ENCODE measurements at places on chromosomes 11 and 22. TPM values are rescaled to one million over a fixed set of nuclear protein-coding genes. Genes with fewer than 3 reads are reported as not detected.

Gene HPX
- total RNA-seq: 2.1 TPM

GRCh38 chr22:23564276-23564675 is 15.8 kb downstream of the IGLL1 start:
- peaks cover 11% of the 10 kb centered on the region for H3K27me3 ChIP-seq
- no peak overlapping the region for H3K4me3 ChIP-seq
- no peak for DNase-seq
- H3K36me3 ChIP-seq: no peaks in the 10 kb centered on the region
- no peaks in the 10 kb centered on the region for H3K4me1 ChIP-seq

DNA sequence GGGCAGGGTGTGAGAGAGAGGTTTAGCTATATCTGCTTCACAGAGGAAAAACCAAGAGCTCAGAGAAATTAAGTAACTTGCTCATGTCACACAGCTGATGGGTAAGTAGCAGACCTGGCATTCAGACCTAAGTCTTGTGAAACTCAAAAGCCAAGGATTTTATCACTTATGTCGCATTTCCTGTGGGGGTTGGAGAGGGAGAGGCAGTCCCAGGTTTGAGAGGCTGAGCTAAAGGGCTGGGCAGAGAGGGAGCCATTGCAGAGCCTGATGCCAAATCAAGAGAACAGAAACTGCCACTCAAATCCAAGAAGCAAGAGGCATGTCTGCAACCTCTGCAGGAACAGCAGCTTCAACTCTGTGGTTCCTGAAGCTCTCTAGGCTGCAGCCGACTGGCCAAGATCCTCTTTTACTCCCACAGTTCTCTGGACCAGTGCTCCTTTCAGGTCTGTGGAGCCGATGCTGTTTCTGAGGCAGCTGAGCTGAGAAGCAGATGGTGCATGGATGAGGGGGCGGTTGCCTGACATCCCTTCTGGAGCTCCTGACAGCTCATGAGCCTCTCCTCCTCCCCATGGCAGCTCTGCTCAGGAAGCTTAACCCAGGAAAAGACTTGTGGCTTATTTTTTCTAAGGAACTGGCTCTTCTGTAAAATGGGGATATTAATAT is 47.6 kb upstream of the NAV2 start:
- H3K27me3 ChIP-seq: no peaks in the 10 kb centered on the region
- H3K36me3 ChIP-seq: no peaks in the 10 kb centered on the region
- DNase-seq: no peak
- H3K4me3 ChIP-seq: no peak overlapping the region

Gene CBLIF
- not detected for total RNA-seq

Gene OR52H1
- total RNA-seq: 0.19 TPM

Gene BBOX1
- not detected for total RNA-seq

GRCh38 chr11:128318856-128319474 is 268.4 kb downstream of the ETS1 start:
- peak; percentile 93 for DNase-seq
- peak overlapping the region; percentile 70 for H3K27ac ChIP-seq
- H3K27me3 ChIP-seq: no peaks in the 10 kb centered on the region
- no peak overlapping the region for H3K4me3 ChIP-seq
- no peaks in the 10 kb centered on the region for H3K36me3 ChIP-seq

Gene PHF21B
- 0.08 TPM for total RNA-seq

- DNase-seq: no peak
- H3K27me3 ChIP-seq: no peaks in the 10 kb centered on the region
Observed at GRCh38 chr11:44347538-44347937, 37.6 kb upstream of the ALX4 start.

- H3K4me3 ChIP-seq: no peak overlapping the region
- H3K4me1 ChIP-seq: no peaks in the 10 kb centered on the region
- peaks cover 13% of the 10 kb centered on the region for H3K27me3 ChIP-seq
Observed at GRCh38 chr11:107587306-107587979, 3.5 kb upstream of the ELMOD1 start.

GRCh38 chr11:30459821-30460220 is 126.3 kb downstream of the MPPED2 start:
- no peaks in the 10 kb centered on the region for H3K27me3 ChIP-seq
- DNase-seq: no peak
- no peaks in the 10 kb centered on the region for H3K36me3 ChIP-seq
- no peaks in the 10 kb centered on the region for H3K4me1 ChIP-seq
- H3K4me3 ChIP-seq: no peak overlapping the region

DNA sequence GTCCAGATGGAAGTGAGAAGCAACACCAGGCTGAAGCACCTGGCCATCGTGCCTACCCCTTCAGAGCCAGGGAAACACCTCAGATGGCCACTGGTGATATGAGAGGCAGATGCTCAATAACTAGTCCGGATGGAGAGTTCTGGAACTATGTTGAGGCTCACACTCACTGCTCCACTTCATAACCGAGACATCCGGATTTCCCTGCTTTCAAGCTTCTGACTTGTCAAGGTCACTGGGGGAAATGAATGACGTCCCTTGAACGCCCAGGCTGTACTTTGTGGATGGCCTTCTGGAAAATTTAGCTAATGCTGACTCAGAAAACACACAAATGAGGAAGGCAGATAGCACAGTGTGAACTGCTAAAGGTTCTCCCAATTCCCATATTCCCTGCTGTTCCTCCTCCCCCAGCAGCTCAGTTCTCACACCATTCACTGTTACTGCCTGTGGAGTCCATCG is at the start of gene LYVE1:
Gene LYVE1 (minus strand): TSS at position 180 of the 456 bp plus-strand sequence. CDS start 133 bp downstream, at position 47.
- peaks cover 3% of the 10 kb centered on the region for H3K27me3 ChIP-seq
- H3K4me1 ChIP-seq: no peaks in the 10 kb centered on the region
- DNase-seq: no peak

- H3K4me1 ChIP-seq: no peaks in the 10 kb centered on the region
- DNase-seq: no peak
- peak overlapping the region; percentile 86 for H3K4me3 ChIP-seq
- H3K27me3 ChIP-seq: no peaks in the 10 kb centered on the region
- no peak overlapping the region for H3K27ac ChIP-seq
Observed at GRCh38 chr11:14380947-14381561, 22.1 kb upstream of the RRAS2 start.

Gene WBP2NL
- total RNA-seq: 1.8 TPM

- H3K27me3 ChIP-seq: no peaks in the 10 kb centered on the region
- peaks cover 9% of the 10 kb centered on the region for H3K4me1 ChIP-seq
- H3K4me3 ChIP-seq: no peak overlapping the region
- H3K27ac ChIP-seq: no peak overlapping the region
- DNase-seq: no peak
- no peaks in the 10 kb centered on the region for H3K36me3 ChIP-seq
Observed at GRCh38 chr22:19770349-19771220, 10.0 kb downstream of the TBX1 start.

GRCh38 chr11:28461846-28462245 is 353.7 kb downstream of the METTL15 start:
- no peak for DNase-seq
- H3K4me3 ChIP-seq: no peak overlapping the region
- no peaks in the 10 kb centered on the region for H3K4me1 ChIP-seq
- no peaks in the 10 kb centered on the region for H3K27me3 ChIP-seq
- no peaks in the 10 kb centered on the region for H3K36me3 ChIP-seq

Gene FSHB
- not detected for total RNA-seq

Gene MRPL40
- 41.2 TPM for total RNA-seq

GRCh38 chr11:95920460-95921105 is 3.3 kb downstream of the MTMR2 start:
- H3K27me3 ChIP-seq: no peaks in the 10 kb centered on the region
- no peaks in the 10 kb centered on the region for H3K36me3 ChIP-seq
- no peak overlapping the region for H3K4me3 ChIP-seq
- no peak overlapping the region for H3K27ac ChIP-seq
- H3K4me1 ChIP-seq: no peaks in the 10 kb centered on the region
- no peak for DNase-seq

Gene HSPB2
- not detected for total RNA-seq

Gene IL10RA
- 10.8 TPM for total RNA-seq

GRCh38 chr11:66015936-66016792 is 4.4 kb downstream of the CST6 start:
- no peaks in the 10 kb centered on the region for H3K36me3 ChIP-seq
- H3K4me3 ChIP-seq: no peak overlapping the region
- no peak for DNase-seq
- H3K27ac ChIP-seq: no peak overlapping the region
- peaks cover 3% of the 10 kb centered on the region for H3K27me3 ChIP-seq

DNA sequence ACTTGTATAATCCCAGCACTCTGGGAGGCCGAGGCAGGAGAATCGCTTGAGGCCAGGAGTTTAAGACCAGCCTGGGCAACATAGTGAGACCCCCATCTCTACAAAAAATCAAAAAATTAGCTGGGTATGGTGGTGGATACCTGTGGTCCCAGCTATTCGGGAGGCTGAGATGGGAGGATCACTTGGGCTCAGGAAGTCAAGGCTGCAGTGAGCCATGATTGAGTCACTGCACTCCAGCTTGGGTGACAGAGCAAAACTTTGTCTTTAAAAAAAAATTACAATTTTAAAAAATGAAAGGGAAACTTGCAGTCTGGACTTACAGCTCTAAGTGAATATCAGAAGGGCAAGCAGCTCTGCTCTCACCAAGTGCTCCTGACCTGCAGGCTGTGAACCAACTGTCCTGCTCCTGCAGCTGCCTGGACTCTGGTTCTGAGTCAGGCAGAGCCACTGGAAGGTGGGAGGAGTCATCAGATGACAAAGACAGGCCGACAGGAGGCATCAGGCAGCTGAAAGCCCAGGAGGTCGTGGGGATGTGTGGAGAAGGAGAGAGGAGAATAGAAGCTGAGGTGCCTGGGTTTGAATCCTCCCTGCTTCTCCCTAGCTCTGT is 9.6 kb downstream of the SMTNL1 start:
- DNase-seq: no peak
- H3K27me3 ChIP-seq: no peaks in the 10 kb centered on the region
- H3K36me3 ChIP-seq: peaks cover 14% of the 10 kb centered on the region
- H3K4me3 ChIP-seq: no peak overlapping the region

Gene UBQLNL
- 0.33 TPM for total RNA-seq

DNA sequence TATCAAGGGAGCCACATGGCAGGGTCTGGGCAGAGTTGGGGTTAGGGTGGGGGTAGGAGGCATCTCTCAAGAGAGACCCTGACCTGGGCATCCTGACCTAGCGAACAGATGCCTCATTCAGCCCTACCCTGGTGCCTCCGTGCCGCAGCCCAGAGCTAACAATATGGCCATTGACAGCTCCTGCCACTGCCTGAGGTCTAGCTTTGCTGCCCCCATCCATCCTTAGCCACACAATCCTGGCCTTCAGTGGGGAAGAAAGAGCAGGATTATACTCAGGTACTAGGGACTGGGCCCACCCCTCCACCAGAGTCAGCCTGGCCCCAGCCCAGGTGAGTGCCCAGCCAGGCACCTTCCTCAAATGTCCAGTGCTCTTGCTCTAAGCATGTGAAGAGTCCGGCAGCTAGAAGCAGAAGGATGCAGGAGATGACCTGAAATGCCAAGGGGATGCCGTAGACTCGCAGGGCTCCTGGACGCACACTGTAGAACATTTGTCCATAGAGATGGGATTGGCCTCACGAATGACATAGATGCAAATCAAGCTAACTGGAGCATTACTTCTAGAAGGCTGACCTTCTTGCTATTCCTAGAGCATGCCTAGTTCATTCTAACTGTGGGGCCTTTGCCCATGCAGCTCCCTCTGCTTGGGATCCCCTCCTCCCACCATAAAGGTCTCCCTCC is 13.3 kb upstream of the SERPINH1 start:
- H3K27ac ChIP-seq: no peak overlapping the region
- DNase-seq: no peak
- no peaks in the 10 kb centered on the region for H3K36me3 ChIP-seq
- no peak overlapping the region for H3K4me3 ChIP-seq
- no peaks in the 10 kb centered on the region for H3K4me1 ChIP-seq

DNA sequence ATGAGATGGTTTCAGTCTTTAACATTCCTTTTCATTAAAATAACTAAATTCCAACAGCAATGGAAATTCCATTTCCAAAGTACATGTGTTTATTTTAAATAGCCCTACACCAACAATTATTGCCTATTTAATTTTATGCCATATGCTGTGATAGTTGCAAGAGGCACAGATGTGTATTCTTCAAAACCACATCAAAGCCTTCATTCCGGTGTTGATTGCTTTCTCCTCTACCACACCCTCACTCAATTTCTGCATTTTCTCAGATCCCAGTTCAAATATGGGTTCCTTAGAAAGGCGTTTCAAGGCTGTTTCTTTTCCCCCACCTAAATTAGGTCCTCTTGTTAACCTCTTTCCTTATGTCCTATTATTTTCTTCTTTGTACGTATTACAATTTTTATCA is 6.0 kb upstream of the HSD17B12 start:
- DNase-seq: no peak
- no peak overlapping the region for H3K27ac ChIP-seq
- H3K4me3 ChIP-seq: no peak overlapping the region
- no peaks in the 10 kb centered on the region for H3K27me3 ChIP-seq
- no peaks in the 10 kb centered on the region for H3K36me3 ChIP-seq
- H3K4me1 ChIP-seq: no peaks in the 10 kb centered on the region

GRCh38 chr11:36070213-36070953 is 126.5 kb downstream of the LDLRAD3 start:
- H3K27ac ChIP-seq: no peak overlapping the region
- no peak overlapping the region for H3K4me3 ChIP-seq
- H3K27me3 ChIP-seq: no peaks in the 10 kb centered on the region
- no peak for DNase-seq
- no peaks in the 10 kb centered on the region for H3K4me1 ChIP-seq
- no peaks in the 10 kb centered on the region for H3K36me3 ChIP-seq

Gene SPDYC
- total RNA-seq: not detected

Gene C11orf52
- not detected for total RNA-seq

Gene KCNQ1OT1
- total RNA-seq: 1.3 TPM

DNA sequence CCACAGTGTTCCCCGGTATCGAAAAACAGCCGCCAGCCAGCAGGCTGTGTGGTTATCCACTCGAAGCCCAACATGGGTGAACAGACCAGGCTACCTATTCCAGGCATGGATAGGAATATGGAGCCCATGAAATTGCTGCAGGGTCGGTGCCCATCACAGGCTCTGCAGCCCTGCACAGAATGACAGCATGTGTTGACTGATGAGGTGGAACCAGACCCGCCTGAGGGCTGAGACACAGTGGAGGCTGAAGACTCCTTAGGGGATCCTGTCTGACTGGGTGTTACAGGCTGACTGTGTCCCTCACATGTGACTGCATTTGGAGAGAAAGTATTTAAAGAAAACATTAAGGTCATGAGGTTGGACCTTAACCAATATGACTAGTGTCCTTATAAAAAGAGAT is 6.2 kb upstream of the YPEL1 start:
- no peaks in the 10 kb centered on the region for H3K4me1 ChIP-seq
- no peaks in the 10 kb centered on the region for H3K36me3 ChIP-seq
- no peak overlapping the region for H3K4me3 ChIP-seq
- H3K27me3 ChIP-seq: no peaks in the 10 kb centered on the region
- H3K27ac ChIP-seq: no peak overlapping the region
- no peak for DNase-seq

DNA sequence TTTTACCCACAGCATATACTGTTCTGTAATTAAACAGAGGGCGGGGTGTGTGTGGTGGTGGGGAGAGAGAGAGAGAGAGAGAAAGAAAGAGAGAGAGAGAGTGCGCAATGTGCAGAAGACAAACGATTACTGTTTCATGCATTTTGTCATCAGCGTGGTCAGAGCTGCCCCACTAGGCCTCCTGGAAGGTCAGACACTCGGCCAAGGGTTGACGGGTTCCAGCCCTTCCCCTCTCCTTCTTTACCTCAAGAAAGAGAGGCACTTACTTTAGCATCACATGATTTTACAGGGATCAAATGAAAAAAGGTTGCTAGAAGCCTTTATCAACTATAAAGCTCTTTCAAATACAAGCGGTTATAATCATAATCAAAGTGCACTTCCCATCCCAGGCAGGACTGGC is 269.2 kb upstream of the SORL1-AS1 start:
- no peak overlapping the region for H3K27ac ChIP-seq
- no peaks in the 10 kb centered on the region for H3K4me1 ChIP-seq
- DNase-seq: no peak
- H3K36me3 ChIP-seq: no peaks in the 10 kb centered on the region
- no peak overlapping the region for H3K4me3 ChIP-seq

Gene MRGPRX4
- not detected for total RNA-seq

Gene POU2AF2
- not detected for total RNA-seq
